ENCODE measurements at places on chromosomes 16 and 17.
A peak's percentile ranks its signal among the peaks of the same experiment; 100 is the strongest.

- DNase-seq = no peak
Measured at GRCh38 chr17:75832652-75833400, 11.4 kb downstream of the UNC13D start.

DNA sequence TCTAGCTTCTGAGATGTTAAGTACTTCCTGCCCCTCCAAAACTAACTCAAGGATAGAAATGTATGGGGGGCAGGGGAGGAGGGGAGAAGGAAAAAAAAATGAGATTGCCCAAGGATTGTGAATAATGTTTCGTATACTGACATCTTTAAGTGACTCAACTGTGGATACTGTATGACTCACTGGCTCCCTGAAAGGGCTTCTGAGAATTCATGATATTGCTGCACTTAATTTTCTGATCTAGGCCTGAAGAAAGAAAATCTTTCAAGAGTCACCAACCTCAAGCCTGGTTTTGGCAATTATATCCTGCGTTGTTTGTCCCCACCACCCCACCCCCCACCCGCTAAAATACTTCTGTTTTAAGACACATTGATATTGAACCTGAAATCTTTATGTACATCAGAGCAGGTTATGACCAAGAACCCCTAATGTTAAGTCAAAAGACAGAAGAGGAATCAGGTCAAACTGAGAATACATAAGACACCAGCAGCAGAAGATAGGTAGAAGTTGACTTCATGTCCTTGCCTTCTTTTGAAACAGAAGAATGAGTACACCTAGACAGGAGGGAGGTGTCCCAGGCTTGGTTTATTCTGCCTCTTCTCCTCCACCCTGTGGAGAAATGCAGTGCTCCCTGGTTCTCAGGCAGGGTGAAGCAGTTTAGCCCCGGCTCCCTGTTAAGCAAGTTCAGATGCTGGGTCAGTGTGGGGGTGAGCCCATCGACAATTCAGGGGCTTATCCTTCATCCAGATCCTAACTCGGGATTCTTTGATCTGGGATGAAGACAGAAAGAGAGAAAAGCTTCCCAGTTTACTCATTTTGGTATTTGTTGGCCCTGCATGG lies 3.3 kb upstream of the FBXL20 start:
- DNase-seq = peak; percentile 87

- DNase-seq = no peak
Measured at GRCh38 chr16:66474750-66475199, 47.7 kb downstream of the BEAN1 start.

DNA sequence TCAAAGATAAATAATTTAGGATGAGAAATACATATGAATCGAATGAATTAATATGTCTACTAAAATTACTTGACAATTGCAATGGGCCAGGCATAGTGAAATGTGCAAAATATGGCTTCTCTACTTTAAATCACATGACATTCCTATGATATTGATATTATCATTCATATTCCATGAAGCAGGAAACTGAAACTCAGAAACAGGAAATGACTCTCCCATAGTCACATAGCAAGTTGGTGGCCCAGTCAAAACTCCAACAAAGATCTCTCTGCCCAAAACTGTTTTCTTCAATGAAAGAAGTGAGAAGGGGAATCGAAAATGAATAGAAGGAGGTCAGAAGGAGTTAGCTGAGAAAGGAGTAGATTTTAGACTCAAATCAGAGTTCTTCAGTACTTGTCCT lies 272.2 kb downstream of the CDH8 start:
- no peak for DNase-seq

DNA sequence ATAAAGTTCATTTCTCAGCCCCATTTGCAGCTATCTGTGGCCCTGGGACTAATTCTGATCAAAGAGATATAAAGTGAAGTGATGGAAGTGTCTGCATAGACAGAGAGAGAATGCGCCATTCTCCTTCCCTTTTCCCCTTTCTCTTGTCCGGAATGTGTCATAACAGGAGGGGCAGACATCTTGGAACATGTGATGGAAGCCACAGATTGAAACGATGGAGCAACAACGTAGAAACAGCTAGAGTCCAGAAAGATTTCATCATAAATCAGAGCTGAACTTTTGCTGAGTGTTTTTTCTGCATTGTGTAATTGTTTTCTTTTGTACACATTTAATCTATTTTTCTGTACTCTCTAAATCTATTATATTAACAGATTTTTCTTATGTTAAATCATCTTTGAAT lies 11.3 kb downstream of the ASGR1 start:
- DNase-seq = no peak

- DNase-seq = no peak
Measured at GRCh38 chr17:72862276-72862999, 230.1 kb downstream of the SLC39A11 start.

- DNase-seq = peak; percentile 98
Measured at GRCh38 chr16:30947859-30948666, 805 bp upstream of the ORAI3 start.

DNA sequence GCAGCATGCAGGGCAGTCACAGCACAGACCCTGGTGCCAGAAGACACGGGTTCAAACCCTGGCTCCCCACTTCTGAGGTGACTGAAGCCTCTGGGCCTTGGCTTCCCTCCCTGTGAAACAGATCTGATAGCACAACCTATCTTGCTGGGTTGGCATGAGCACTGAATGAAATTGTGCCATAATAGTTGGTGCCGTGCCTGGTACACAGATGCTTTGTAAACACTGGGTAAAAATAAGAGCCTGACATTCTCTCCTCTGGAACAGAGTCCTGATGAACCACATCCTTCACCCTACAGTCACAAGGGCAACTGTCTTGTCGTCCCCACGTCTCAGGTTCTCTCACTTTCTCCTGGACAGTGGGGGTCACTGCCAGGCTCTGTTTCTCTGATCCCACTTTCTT lies 35.7 kb downstream of the NOS2 start:
- DNase-seq = no peak

DNA sequence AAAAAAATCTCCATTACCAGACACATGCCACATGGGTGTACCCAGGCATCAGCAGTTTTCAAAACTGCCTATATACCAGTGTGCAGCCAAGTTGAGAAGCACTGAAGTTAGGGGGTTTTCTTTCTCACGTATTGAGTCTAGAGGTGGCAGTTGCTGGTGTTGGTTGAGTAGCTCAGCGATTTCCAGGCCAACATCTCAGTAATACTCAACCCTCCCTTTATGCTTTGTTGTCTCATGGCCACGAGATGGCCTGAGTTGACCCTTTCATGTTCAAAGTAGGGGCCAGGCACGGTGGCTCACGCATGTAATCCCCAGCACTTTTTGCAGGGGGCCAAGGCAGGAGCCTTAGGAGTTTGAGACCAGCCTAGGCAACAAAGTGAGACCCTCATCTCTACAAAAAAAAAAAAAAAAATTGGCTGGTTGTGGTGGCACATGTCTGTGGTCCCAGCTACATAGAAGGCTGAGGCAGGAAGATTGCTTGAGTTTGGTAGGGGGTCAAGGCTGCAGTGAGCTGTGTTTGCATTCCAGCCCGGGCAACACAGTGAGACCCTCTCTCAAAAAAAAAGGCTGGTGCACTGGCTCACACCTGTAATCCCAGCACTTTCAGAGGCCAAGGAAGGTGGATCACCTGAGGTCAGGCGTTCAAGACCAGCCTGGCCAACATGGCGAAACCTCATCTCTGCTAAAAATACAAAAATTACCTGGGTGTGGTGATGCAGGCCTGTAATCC lies 10.8 kb downstream of the LRRC3C start:
- DNase-seq = no peak

DNA sequence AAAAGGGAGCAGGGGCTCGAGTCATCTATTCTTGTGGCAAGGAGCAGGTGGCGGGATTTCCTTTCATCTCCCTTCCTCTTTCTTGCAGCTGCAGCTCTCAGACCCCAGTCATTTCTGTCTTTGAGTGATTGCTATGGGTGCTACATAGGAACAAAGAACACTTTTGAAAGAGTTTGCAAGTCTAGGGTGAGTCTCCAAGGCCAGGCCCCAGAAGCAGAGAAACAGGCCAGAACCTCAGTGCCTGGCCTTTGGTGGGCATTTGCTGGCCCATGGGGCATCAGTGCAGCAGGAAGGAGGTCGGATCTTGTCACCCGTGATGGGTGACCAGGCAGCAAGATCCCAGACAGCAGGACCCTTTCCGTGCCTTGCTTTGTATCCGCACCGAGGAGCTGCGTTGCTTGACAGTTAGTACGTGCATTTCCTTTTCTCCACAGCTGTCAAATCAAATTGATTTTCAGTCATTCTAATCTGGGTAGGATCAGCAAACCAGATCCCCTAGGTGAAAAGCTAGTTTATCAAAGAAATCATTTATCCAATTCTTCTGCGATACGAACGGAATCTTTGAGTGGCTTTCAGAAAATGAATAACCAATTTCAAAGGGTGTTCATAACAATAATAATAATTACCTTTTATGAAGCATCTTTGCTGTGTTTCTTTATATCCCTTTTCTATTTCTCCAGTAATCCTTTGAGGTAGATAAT lies 244.6 kb upstream of the MAF start:
- DNase-seq = no peak

- DNase-seq = peak; percentile 42
Measured at GRCh38 chr16:14510939-14511799, 118.9 kb downstream of the PARN start.

DNA sequence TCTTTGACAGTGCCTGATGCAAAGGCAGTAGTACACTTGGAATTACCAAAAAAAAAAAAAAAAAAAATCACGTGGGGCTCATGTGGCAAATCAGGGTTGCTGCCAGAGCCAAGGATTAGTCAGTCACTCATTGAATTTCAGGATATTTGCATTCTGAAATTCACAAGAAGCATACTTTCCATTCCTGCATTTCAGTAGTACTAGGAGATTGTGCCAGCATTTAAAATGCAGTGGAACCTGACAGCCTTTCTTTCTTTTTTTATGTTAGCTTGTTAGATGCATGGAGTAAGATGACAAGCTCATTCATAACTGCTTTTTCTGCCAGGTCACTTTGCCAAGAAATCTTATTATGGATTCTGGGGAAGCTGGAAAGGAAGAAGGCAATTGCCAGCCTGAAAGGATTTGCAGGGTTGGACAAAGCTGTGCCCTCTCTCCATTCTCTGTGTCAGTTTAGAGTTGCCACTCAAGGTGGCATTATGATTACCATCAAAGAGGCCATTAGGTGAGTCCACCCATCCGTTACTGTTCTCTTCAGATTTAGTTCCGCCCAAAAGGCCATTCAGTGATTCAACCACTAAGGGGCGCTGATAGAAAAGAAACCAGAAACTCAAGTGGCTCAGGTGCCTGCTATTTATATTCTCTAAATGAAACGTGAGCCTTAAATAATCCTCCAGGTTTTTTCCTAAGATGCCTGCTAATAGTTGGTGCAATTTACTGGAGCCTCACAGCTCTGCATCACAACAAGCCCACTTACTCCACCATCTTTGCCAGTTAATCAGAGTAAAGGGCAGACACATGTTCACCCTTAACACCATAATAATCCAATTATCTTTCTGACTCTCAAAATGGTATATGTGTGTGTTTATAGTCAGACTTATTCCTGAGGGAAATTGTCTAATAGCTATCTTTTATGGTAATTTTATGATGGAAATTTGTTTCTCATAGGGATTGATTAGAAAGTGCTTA lies 59.0 kb downstream of the TANGO6 start:
- DNase-seq = peak; percentile 67

DNA sequence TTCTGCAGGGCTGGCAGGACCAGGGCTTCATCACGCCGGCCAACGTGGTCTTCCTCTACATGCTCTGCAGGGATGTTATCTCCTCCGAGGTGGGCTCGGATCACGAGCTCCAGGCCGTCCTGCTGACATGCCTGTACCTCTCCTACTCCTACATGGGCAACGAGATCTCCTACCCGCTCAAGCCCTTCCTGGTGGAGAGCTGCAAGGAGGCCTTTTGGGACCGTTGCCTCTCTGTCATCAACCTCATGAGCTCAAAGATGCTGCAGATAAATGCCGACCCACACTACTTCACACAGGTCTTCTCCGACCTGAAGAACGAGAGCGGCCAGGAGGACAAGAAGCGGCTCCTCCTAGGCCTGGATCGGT lies 1.4 kb downstream of the CDK5R1 start:
- no peak for DNase-seq

DNA sequence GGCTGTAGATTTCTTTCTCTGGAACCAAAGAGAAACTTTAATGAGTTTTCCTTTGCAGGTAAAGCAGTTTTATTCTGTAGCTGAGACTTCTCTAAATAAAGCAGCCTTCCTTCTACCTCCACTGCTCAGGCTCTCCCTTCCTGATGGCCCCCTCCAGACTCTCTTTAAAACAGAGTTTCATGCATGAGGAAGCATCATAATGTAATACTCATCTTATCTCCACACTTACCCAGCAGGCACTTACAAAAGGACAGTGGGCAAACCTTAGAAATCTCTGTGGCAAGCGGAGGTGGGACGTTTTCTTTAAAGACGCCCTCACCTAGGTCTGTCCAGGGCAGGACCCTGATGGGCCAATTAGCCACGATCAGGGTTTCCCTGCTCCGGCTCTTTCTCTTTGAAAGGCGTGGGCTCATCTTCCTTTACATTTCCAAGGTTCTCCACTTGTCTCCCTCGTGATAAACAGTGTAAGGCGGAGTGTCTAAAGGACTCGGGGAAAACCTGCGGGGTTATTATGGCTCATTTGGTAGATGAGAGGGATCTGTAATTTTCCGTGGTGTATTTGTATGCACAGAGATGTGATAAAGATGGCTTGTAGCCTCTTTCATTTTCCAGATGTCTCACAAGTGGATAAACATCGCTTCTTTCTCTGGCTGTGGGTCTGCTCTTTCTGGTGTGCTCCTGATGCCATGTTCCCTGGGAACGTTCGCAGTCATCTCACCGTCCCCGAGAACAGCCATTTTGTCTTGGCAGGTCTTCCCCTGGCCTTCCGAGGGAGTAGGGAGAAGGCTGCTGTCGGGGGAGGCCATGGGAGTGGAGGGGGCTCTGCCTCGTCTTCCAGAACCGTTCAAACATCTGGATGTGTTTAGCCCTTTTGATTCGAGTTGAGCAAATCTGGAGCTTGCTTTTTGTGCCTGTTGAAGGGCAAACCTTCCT lies 239.0 kb downstream of the CCDC182 start:
- no peak for DNase-seq

- DNase-seq = no peak
Measured at GRCh38 chr16:79874391-79874790, 273.9 kb upstream of the MAF start.

DNA sequence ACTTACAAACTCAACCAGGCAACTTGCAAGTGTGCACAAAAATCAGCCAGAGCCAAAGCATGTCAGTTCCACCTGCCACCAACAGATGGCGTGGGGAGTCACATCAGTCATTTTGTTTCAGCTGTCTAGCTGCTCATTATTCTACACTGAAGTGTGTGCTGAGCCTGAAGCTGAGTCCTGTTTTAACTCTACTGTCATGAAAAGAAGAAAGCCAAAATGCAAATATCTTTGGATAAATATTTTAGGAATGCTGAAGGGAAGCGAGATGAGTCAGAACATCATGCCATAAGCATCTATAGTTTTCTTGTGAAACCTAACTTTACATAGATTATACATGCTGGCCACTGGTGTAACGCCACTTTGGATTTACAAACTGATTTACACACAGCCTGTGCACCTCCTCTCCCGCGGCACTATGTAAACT lies 172.6 kb downstream of the CDK5R1 start:
- peak; percentile 33 for DNase-seq

GRCh38 chr16:17289674-17290635 lies 180.8 kb downstream of the XYLT1 start:
- DNase-seq = no peak

All from fibroblast of lung (primary cell).